ENCODE measurements at places on chromosomes 4 and X.

- no peak for DNase-seq
These were observed 26.5 kb downstream of the HCCS start for GRCh38 chrX:11137543-11138139.

- DNase-seq = no peak
These were observed 111.9 kb downstream of the DCTD start for GRCh38 chr4:182805321-182805720.

GRCh38 chr4:184851200-184851541 is 25.4 kb upstream of the ACSL1 start:
- DNase-seq = no peak

- no peak for DNase-seq
These were observed 92.6 kb downstream of the NXF2 start for GRCh38 chrX:102339312-102340298.

- no peak for DNase-seq
These were observed 953.4 kb upstream of the IGFBP7 start for GRCh38 chr4:58063404-58064160.

- DNase-seq = no peak
These were observed 3.1 kb upstream of the FGB start for GRCh38 chr4:154559494-154560418.

- no peak for DNase-seq
These were observed 20.4 kb upstream of the TMEM154 start for GRCh38 chr4:152700151-152700550.

DNA sequence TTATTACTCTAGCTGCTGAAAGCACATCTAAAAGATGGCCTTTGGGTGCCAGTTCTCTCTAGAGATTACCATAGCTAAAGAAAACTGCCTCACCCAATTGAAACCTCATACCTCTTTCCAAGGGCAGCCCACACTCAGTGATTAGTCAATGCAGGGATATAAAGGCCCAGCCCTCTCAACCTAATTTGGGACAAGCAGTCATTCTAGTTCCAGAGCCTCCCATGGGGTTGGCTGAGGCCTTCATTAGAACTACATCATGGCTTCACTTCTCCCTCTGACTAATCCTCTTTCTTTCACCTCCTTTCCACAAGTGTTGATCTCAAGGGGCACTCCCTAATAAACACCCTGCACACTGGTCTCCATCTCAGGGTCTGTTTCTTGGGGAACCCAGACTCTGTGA is 38.5 kb upstream of the C1GALT1C1 start:
- DNase-seq = no peak

- no peak for DNase-seq
These were observed 171.0 kb downstream of the NR3C2 start for GRCh38 chr4:148271166-148271565.

GRCh38 chr4:172986114-172986513 is 182.5 kb upstream of the GALNT7 start:
- no peak for DNase-seq

DNA sequence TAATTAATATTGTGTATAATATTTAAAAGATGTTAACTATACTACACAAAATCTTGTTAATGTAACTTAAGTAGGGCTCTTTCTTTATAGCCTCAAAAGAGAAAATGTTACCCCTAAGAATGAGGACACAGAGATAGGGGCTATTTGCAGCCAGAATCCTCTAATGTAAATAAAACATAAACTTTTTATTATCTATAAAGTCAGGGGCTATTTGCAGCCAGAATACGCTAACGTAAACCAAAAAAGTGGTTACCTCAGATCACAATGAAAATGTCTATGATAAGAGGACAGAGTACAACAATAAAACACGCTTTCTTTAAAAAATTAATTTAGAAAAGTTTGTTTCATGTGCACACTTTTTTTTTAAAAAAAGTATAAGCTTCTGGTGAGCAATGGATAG is 229.9 kb upstream of the PITX2 start:
- no peak for DNase-seq

- DNase-seq = no peak
These were observed 6.0 kb downstream of the ACSL1 start for GRCh38 chr4:184819786-184820185.

DNA sequence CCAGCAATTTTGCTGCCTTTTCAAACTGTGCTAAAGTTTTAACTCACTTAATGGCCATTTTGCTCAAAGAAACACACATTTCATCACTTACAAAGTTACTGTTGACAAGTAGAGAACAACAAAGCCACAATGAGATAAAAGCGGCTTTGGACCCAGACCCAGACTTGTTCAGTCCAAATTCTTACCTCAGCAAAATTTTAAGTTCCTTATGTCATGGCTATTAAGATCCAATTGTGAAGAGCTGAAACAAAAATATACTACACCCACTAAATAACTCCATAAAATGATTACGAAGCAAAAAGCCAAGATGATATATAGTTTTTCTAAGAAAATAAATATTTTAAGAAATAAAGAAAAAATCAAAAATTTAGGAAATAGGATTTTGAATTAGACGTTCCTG is 137.0 kb upstream of the INPP4B start:
- no peak for DNase-seq

DNA sequence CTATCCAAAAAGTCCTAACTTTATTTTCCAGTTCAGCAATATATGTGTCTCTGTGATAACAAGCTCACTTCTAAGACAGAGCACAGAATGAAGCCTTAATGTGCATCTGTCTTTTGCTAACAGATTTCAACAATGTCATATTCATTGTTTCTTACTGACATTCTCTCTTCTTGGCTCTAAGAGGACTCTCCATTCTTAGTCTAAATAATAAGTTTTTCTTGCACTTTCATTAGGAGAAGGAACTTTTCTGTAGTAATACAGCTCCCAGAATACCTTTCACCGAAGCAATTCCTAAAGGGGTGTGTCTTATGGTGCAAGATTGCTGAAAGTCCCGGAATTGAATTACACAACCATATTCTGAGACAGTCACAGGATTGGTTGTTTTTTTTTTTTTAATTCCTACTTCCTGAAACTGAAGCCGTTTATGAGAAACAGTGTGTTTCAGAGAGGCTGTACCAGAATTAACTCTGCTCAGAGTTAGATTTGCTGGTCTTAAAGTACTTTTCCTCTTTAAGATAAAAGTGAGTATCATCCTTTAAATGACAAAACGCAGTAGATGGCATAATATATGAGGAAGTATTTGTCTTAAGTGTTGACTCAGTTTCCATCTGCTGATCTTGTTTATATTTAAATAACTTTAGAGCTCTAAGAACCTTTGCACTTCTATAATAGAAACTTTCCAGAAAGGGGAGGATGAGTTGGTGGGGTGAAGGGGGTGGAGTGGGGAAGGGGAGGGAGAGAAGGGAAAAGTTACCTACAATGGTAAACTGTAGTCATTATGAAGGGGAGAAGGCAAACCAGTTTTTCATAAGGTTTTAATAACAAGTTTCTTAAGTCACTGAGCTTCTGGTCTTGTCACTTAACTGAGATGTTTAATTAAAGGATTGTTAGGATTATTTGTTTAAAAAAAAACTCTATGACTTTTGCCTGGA is at the start of gene ALPK1:
Gene ALPK1 (plus strand): TSS at position 421 of the 932 bp plus-strand sequence.
- no peak for DNase-seq

- DNase-seq = no peak
These were observed 36.8 kb downstream of the ING2 start for GRCh38 chr4:183541752-183542040.

- DNase-seq = no peak
These were observed 57.1 kb downstream of the ANXA3 start for GRCh38 chr4:78608684-78609083.

DNA sequence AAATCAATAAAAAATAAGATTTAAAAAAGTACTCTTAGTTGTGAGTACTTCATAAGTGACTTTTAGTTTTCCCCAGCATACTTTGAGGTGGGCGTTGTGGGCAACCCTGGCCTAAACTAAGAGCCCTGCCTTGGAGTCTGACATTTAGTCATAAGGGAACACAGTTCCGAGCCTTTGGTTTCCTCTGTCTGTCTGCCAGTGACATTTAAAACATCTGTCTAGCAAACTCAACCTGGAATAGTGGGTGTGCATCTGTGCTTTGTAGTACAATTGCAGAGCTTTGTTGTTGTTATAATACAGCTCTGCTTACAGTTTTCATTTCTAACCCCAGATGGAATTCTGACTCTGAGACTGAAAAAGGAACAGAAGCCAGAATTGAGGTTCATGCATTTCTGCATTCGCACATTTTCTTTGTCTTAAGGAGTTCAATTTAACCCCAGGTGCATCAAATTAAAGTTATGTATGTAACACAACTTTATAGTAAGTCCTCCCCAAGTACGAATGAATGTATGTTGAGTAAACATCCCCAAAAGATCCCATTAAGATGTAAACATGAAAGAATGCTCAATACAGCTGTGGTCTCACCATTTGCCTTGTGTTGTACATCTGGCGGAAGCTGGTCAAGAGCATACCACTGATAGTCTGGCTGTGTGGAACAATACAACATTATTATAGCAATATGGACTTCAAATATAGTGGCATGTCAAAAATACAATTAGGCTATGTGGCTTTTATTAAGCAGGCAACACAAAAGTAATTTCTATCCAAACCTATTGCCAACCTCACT is 25.9 kb downstream of the TNIP3 start:
- no peak for DNase-seq

- no peak for DNase-seq
These were observed 39.5 kb upstream of the RBMX start for GRCh38 chrX:136920001-136920400.

All from activated CD8-positive, alpha-beta memory T cell treated with anti-CD3 and anti-CD28 coated beads for 48 hours (primary cell).